ENCODE measurements at places on chromosomes 6 and 20. TPM values are rescaled to one million over a fixed set of nuclear protein-coding genes. Genes with fewer than 3 reads are reported as not detected.

Gene OPN5
- not detected for total RNA-seq

Gene EDN3
- not detected for total RNA-seq

Gene ABHD12
- 27.5 TPM for total RNA-seq

Gene PRR18
- total RNA-seq: not detected

Gene ADTRP
- 2.0 TPM for total RNA-seq

Gene KCNG1
- 6.8 TPM for total RNA-seq

Gene MDFI
- 0.23 TPM for total RNA-seq

Gene BRPF3
- 12.5 TPM for total RNA-seq

Gene TMEM30A
- 176 TPM for total RNA-seq

Gene JAG1
- total RNA-seq: 126 TPM

Gene NRSN1
- not detected for total RNA-seq

Gene OR2H2
- total RNA-seq: not detected

Gene SCRT2
- total RNA-seq: not detected

Gene EBF4
- total RNA-seq: 0.75 TPM

Gene MMS22L
- total RNA-seq: 7.8 TPM

Gene PCMT1
- 104 TPM for total RNA-seq

Gene TFAP2D
- total RNA-seq: not detected

Measured in smooth muscle cell of the coronary artery (primary cell).